ENCODE measurements at places on chromosomes 6 and 20. TPM values are rescaled to one million over a fixed set of nuclear protein-coding genes. Genes with fewer than 3 reads are reported as not detected.

DNA sequence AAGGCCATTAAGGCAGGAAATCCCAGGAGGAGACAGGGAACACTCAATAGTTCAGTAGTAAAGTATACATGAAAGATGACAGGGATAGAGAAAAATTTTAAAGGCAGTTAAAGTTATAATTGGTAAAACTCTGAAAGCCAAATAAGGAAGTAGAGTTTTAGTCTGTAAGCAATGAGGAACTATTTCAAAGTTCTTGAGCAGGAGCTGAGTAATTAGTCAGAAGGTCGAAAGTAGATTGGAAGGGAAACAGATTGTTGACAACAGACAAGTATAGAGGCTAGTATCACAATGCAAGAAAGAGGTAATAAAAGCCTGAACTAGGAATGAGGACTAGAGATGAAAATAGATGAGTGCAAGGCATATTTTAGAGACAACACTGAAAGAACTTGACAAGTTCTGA is 150.3 kb downstream of the CDK19 start:
- H3K27ac ChIP-seq, result no peak overlapping the region
- H3K4me3 ChIP-seq, result no peak overlapping the region
- H3K4me1 ChIP-seq, result peaks cover 7% of the 10 kb centered on the region
- no peak for DNase-seq
- no peaks in the 10 kb centered on the region for H3K36me3 ChIP-seq
- no peaks in the 10 kb centered on the region for H3K27me3 ChIP-seq

GRCh38 chr6:104579310-104579863 is 280.3 kb downstream of the HACE1 start:
- H3K27me3 ChIP-seq, result no peaks in the 10 kb centered on the region
- no peak overlapping the region for H3K27ac ChIP-seq
- H3K4me3 ChIP-seq, result no peak overlapping the region
- no peaks in the 10 kb centered on the region for H3K4me1 ChIP-seq
- DNase-seq, result no peak
- H3K36me3 ChIP-seq, result no peaks in the 10 kb centered on the region

- H3K27me3 ChIP-seq, result no peaks in the 10 kb centered on the region
- no peaks in the 10 kb centered on the region for H3K4me1 ChIP-seq
Measured at GRCh38 chr6:135002974-135003703, 51.5 kb downstream of the HBS1L start.

- H3K36me3 ChIP-seq, result no peaks in the 10 kb centered on the region
- DNase-seq, result no peak
- no peaks in the 10 kb centered on the region for H3K4me1 ChIP-seq
- peak overlapping the region; percentile 27 for H3K27ac ChIP-seq
Measured at GRCh38 chr20:63819224-63819921, 11.7 kb downstream of the ZBTB46 start.

GRCh38 chr6:14770572-14770971 is 475.3 kb upstream of the JARID2 start:
- H3K4me3 ChIP-seq, result no peak overlapping the region
- no peaks in the 10 kb centered on the region for H3K4me1 ChIP-seq
- H3K27ac ChIP-seq, result no peak overlapping the region
- DNase-seq, result no peak

GRCh38 chr6:160510976-160511617 is 153.0 kb downstream of the LPA start:
- no peaks in the 10 kb centered on the region for H3K27me3 ChIP-seq
- DNase-seq, result no peak
- no peaks in the 10 kb centered on the region for H3K4me1 ChIP-seq
- no peaks in the 10 kb centered on the region for H3K36me3 ChIP-seq

DNA sequence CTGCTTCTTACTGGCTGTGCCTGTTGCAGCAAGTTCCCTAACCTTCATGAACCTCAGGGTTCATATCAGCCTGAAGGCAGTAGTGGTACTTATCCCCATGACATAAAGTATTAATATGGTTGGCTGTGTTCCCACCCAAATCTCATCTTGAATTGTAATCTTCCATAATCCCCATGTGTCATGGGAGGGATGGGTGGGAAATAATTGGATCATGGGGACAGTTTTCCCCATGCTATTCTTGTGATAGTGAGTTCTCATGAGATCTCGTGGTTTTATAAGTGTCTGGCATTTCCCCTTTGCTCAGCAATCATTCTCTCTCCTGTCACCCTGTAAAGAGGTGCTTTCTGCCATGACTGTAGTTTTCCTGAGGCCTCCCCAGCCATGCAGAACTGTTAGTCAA is 61.8 kb downstream of the FAM229B start:
- no peak overlapping the region for H3K4me3 ChIP-seq
- H3K36me3 ChIP-seq, result no peaks in the 10 kb centered on the region
- H3K27me3 ChIP-seq, result no peaks in the 10 kb centered on the region
- H3K4me1 ChIP-seq, result no peaks in the 10 kb centered on the region
- H3K27ac ChIP-seq, result no peak overlapping the region
- no peak for DNase-seq

DNA sequence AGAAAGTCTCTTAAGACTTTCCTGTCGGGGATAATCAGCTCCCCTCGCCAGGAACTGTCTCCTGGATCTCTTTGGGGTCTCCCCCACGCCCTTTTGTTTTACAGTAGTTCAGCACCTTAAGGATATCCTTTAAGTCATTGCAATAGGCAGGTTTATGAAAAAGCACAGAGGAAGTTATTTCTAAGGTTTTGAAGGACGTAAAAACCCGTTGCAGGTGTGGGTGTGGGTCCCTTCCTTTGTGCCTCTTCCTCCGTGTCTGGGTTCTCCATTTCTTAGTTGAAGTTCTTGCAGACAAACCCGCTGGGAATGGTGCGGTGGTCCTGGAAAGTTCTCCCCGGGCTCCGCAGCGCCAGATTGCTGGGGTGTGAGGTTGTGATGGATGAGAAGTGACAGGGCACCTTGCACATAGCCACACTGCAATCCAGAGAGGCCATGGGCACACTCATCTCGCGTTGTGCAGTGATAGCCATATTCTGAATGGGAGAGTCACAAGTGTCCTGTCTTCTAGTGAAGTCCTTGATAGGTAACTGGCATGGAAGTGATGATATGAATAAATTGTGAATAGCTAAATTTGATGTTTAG is 65.2 kb downstream of the GTF2H5 start:
- H3K27ac ChIP-seq, result no peak overlapping the region
- no peak for DNase-seq
- no peaks in the 10 kb centered on the region for H3K36me3 ChIP-seq
- peak overlapping the region; percentile 33 for H3K4me3 ChIP-seq
- H3K27me3 ChIP-seq, result no peaks in the 10 kb centered on the region

DNA sequence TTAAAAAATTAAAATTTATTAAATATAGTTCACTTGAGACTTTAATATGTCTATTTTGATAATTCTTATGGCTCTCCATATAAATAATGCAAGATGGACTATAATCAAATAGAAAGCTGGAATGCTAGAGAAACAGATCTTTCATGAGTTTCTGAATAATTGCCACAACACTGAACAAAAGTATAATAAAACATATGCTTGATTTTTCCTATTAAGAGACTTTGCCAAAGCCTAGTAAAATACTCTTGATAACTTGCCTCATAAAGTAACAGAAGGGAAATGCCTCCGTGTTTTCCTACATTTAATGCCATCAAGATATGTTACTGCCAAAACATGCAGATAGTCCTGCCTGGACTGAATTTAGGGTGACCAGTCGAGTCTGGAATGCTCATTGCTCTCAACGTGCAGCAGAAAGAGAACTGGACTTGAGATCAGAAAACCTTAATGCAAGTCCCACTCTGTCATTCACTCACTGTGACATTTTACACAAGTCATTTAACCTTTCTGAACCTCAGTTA is 153.2 kb downstream of the AIG1 start:
- no peak overlapping the region for H3K27ac ChIP-seq
- no peaks in the 10 kb centered on the region for H3K4me1 ChIP-seq
- H3K27me3 ChIP-seq, result no peaks in the 10 kb centered on the region
- no peaks in the 10 kb centered on the region for H3K36me3 ChIP-seq
- H3K4me3 ChIP-seq, result no peak overlapping the region

- H3K4me1 ChIP-seq, result peaks cover 13% of the 10 kb centered on the region
- no peaks in the 10 kb centered on the region for H3K27me3 ChIP-seq
- no peak for DNase-seq
- no peaks in the 10 kb centered on the region for H3K36me3 ChIP-seq
- no peak overlapping the region for H3K4me3 ChIP-seq
- no peak overlapping the region for H3K27ac ChIP-seq
Measured at GRCh38 chr6:5201271-5201670, 59.5 kb downstream of the LYRM4 start.

DNA sequence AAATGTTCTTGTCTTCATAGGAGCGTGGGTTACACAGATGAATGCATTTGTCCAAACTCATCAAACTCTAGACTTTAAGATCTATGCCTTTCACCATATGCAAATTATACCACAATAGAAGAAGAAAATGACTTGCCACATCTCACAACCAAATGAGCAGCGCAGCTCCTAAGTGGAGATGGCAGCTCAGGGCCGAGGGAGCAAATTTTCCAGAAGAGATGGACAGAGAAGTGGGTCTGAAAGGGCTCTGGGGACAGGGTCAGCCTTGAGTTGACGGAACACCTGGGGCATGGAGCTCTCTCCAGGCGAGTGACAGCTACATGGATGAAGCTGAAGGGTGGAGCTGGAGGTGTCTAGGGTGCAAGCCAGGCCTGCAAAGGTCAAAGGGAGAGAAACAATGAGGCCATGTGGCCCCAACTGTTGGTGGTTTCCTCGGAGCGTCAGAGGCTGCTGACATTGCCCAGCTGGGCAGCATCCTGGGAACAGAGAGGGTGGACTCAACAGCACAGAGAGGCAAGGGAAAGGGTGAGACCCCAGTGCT is 228.3 kb downstream of the NRN1 start:
- no peaks in the 10 kb centered on the region for H3K36me3 ChIP-seq
- H3K4me1 ChIP-seq, result no peaks in the 10 kb centered on the region
- H3K27me3 ChIP-seq, result no peaks in the 10 kb centered on the region
- no peak overlapping the region for H3K4me3 ChIP-seq
- H3K27ac ChIP-seq, result no peak overlapping the region
- no peak for DNase-seq

DNA sequence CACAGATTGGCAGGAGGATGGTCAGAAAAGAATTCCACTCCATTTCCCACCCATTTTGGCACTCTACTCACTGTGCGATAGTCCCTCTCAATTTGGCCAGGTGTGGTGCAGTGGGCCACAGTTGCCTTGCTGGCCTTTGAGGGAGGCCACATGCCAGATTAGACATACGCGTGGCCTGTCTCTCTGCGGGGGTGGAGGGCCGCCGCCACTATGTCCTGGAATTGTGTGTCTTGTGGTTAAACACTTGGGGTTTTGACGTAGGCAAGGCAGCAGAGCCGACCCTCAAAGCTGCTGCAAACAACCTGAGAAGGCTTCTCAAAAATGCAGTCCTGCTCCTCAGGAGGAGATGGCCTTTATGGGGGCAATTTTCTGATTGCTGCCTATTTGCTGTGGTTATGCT is 4.9 kb upstream of the DAAM2 start:
- H3K4me3 ChIP-seq, result no peak overlapping the region
- H3K27me3 ChIP-seq, result no peaks in the 10 kb centered on the region
- H3K4me1 ChIP-seq, result peaks cover 8% of the 10 kb centered on the region
- H3K27ac ChIP-seq, result no peak overlapping the region
- no peak for DNase-seq
- no peaks in the 10 kb centered on the region for H3K36me3 ChIP-seq

DNA sequence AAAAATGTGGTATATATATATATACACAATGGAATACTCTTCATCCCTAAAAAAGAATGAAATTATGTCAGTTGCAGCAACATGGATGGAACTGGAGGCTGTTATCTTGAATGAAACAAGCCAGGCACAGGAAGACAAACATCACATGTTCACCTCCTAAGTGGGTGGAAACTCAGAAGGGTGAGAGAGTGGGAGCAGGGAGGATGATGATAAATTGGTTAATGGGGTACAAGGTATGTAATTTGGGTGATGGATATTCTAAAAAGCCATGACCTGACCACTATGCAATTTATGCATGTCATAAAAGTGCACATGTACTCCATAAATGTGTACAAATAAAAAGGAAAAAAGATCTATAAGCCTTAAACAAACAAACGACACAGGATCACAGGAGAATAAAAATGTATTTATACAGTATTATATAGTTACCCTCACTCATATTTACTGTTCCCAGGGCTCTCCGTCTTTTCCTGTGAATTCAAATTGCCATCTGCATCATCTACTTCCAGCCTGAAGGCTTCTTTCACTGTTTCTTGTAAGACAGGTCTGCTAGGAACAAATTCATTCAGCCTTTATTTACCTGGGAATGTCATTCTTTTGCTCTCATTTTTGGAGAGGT is 89.8 kb downstream of the SYNDIG1 start:
- H3K4me3 ChIP-seq, result no peak overlapping the region
- H3K36me3 ChIP-seq, result no peaks in the 10 kb centered on the region
- no peaks in the 10 kb centered on the region for H3K4me1 ChIP-seq
- DNase-seq, result no peak
- no peak overlapping the region for H3K27ac ChIP-seq

GRCh38 chr20:36315545-36316351 is 9.6 kb downstream of the DLGAP4 start:
- no peak overlapping the region for H3K27ac ChIP-seq
- no peak for DNase-seq
- H3K4me1 ChIP-seq, result no peaks in the 10 kb centered on the region

GRCh38 chr20:44684047-44684967 is 30.9 kb upstream of the CCN5 start:
- DNase-seq, result peak; percentile 78
- peaks cover 7% of the 10 kb centered on the region for H3K4me1 ChIP-seq
- no peak overlapping the region for H3K4me3 ChIP-seq
- no peaks in the 10 kb centered on the region for H3K27me3 ChIP-seq
- H3K27ac ChIP-seq, result peak overlapping the region; percentile 41
- H3K36me3 ChIP-seq, result no peaks in the 10 kb centered on the region

GRCh38 chr20:53937929-53938367 is 132.4 kb downstream of the BCAS1 start:
- no peak for DNase-seq
- H3K4me1 ChIP-seq, result peaks cover 44% of the 10 kb centered on the region

DNA sequence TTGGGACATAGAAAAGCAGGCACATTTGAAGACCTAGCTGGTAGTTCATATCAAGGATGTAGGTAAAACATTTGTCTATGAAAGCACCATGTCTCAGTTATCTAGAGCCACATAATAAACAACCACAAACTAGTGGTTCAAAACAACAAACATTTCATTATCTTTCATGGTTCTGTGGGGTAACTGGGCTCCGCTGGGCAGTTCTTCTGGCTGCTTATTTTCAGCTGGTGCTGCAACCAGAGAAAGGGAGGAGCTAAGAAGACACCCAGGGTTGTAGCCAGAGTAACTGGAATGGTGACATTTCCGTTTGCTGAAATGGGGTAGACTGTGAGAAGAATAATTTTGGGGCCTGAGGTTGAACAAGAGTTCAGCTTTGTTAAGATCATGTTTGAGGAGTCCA is 145.7 kb upstream of the SULF2 start:
- no peak for DNase-seq
- no peaks in the 10 kb centered on the region for H3K27me3 ChIP-seq
- no peak overlapping the region for H3K27ac ChIP-seq
- no peaks in the 10 kb centered on the region for H3K36me3 ChIP-seq
- no peak overlapping the region for H3K4me3 ChIP-seq

RAET1G gene
- 7.3 TPM for total RNA-seq

LCA5 gene
- 4.2 TPM for total RNA-seq

FAM83D gene
- 1.4 TPM for total RNA-seq

CEP43 gene
- 13.2 TPM for total RNA-seq

PRKN gene
- total RNA-seq, result 7.4 TPM

ENPP4 gene
- 2.2 TPM for total RNA-seq

FAM217A gene
- total RNA-seq, result not detected

PHACTR2 gene
- 301 TPM for total RNA-seq

C20orf141 gene
- total RNA-seq, result not detected

GJE1 gene
- total RNA-seq, result not detected
